ENCODE measurements at places on chromosomes 1 and 21.

- DNase-seq: no peak
Measured at GRCh38 chr1:89363196-89363595, 663 bp upstream of the GBP6 start.

DNA sequence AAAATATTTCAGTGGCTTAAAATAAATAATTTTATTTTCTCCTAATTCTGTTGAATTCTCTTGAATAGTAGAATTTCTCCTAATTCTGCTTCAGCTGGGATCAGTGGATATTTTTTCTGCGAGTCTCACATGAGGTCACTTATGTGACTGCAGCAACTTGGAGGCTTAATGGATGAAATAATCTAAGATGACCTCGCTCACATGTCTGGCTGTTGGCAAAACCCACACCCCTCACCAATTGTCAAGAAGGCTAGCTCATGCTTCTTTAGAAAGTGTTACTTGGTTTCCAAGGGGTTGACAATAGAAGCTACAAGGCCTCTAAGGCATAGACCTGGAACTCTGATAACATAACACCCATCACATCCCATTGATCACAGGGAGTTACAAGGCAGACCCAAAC, 156.9 kb upstream of the DPYD start:
- DNase-seq: no peak

DNA sequence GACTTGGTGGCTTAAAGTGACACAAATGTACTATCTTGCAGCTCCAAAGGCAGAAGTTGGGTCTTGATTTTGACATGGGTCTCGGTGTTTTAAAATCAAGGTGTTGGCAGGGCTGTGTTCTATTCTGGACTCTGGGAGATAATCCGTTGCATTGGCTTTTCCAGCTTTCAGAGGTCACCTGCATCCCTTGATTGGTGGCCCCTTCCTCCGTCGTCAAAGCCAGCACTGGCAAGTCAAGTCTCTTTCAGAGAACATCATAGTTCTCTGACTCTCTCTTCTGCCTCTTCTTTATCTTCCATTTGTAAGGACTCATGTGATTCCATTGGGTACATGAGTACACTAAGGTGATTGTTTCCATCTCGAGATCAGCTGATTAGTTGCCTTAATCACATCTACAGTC, 172.1 kb downstream of the CAMTA1 start:
- DNase-seq: no peak

- no peak for DNase-seq
Measured at GRCh38 chr1:239810061-239810481, 281.6 kb upstream of the FMN2 start.

- no peak for DNase-seq
Measured at GRCh38 chr1:111965781-111966443, 23.6 kb downstream of the KCND3 start.

DNA sequence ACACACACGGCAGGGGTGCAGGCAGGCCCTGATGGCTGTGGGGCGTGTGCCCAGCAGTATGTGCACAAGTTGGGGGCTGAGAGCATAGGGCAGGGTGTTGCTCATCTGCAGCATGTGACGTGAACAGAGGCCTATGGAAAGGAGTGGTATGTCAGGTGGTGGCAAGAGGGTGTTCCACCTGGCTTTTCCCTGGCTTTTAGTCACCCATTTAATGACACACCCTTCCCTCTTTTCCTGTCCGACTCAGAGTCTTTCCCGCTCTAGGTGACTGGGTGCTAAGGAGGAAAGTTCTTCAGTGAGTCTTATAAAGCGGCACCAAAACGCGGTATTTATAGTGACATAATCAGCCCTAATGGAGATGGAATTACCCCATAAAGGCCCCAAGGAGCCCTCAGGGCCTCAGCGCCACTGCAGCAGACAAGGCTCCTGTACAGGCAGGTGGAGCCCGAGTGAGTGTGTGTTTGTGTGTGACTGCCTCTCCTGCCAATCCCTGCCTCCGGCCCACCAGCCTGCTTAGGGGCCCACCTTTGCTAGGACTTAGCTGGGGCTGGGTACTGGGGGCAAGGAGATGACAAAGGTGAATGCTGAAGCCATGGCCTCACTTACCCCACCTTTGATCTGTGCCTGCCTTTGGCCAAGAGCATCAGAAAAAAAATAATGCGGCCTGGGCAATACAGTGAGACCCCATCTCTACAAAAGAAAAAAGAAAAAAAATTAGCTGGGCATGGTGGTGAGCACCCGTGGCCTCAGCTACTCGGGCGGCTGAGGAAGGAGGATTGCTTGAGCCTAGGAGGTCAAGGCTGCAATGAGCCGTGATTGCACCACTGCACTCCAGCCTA, 3.3 kb upstream of the EPHA2 start:
- no peak for DNase-seq

GRCh38 chr1:186016856-186017255, 282.7 kb downstream of the HMCN1 start:
- no peak for DNase-seq

Measured in spinal cord (tissue), 10 donors.